ENCODE measurements at places on chromosomes 1 and 21. TPM values are rescaled to one million over a fixed set of nuclear protein-coding genes. Genes with fewer than 3 reads are reported as not detected.

- peak; percentile 78 for DNase-seq
Measured at GRCh38 chr1:109498161-109498801, 4.4 kb downstream of the CYB561D1 start.

GRCh38 chr1:184419350-184420161, 32.7 kb downstream of the C1orf21 start:
- peak; percentile 32 for DNase-seq

DNA sequence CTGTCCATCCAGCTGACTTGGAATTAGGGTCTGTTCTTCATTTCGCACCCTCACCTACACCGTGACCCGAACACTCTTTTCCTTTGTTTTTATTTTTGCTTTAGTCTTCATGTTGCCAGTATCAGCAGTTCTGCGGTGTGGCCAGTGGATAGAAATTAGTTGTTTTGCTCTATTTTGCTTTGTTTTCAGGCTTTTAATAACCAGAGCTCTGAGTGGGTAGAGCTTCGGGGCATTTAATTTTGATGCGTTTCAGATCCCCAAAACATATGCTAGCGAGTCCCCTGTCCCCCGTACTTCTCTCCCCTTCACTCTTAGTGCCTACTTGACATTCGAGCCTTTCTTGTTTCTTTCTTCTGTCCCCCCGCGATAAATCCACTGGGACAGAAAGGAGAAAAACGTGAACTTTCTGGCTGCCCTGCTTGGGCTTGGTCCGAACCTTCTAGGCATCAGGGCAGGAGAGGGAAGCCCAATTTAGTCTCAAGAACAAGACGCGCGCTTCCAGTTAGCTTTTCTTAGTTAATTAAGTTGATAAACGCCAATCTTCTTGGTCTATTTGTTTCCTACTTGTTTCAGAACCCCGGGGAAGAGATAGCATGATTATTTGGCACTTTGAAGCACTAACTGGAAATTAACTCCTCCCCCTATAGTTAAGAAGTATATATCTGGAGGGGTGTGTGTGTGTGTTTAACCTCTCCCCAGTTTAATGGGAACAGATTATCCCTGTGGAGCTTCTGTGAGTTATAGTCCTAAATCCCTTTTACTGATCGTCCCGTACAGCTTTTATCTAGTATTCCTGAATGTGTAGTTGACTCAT, 839 bp downstream of the SWT1 start:
- peak; percentile 14 for DNase-seq

GRCh38 chr1:18161690-18162089, 54.1 kb downstream of the IGSF21 start:
- DNase-seq: no peak

GRCh38 chr1:239446611-239447010, 60.2 kb downstream of the CHRM3 start:
- DNase-seq: no peak

DNA sequence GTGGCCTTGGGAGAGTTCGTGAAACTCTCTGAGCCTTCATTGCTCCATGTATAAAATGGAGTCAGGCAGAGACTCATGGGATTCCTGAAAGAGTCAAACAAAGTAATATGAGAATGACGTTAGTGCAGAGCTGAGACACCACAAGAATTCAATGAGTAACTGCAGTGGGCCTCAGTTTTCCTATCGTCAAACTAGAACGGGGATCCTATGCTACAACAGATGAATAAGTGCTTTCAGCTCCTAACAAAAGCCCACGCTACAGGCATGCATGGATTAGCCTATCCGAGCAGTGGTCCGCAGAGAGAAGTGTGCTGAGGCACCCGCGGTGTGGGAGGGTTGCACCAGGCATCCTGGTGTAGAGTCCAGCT, 124.7 kb downstream of the SYF2 start:
- DNase-seq: peak; percentile 60

GRCh38 chr1:239960366-239960765, 131.3 kb upstream of the FMN2 start:
- no peak for DNase-seq

DNA sequence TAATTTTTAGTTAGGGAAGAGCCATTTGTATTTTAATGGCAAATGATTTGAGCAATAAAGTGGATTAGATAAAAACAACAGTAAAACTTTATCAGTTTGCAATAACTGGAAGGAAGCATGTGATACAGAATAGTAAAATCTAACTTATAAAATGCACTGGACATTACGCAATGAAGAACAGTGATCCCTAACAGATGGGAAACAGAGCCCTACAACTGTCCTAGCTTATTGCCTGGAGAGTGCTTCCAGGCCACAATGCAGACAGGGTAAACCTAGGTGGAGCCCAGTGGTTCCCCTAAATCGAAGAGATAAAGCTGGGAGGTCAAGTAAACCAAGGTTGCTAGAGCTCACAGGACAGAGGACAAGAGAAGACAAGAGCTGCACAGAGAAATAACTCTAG, 7.0 kb downstream of the OMA1 start:
- DNase-seq: peak; percentile 12

DNA sequence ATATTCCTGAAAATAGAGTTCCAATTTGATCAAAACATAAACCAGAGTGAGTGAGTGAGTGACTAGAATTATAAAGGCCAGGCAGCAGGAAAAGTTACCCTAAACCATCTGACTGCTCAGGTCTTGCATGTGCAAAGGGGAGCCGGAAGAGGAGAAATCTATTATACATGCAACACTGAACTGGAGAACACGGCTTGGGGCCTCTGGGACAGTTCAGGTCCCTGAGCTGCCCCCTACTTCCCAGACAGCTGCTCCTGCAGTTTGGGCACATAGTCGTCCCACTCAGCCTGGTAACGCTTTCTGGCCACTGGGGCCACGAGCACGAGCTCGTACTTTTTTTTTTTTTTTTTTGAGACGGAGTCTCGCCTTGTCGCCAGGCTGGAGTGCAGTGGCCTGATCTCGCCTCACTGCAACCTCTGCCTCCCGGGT, 40.1 kb downstream of the PTPRC start:
- no peak for DNase-seq

GRCh38 chr1:177780096-177780700, 189.7 kb downstream of the SEC16B start:
- DNase-seq: peak; percentile 92

DNA sequence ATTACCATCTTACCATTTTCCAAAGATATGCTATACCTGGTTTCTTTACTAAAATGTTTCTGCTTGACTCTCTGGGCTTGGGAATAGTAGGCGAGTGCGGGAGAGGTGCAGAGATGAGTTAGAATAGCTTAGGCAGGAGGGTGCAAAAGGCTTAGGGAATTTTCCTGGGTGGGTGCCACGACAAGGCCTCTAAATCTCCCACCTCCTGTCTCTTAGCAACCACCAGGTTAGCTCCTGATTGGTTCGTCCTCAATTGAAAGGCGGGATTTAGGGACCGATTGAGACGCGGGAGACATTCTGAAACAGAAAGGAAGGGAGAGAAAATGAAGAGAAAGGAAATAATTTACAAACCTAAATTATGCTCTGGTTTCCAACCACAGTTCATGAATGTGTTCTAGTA, 3.1 kb downstream of the ACKR1 start:
- DNase-seq: no peak

- peak; percentile 61 for DNase-seq
Measured at GRCh38 chr1:116373431-116374352, 648 bp downstream of the ATP1A1 start.

LPAR3 gene
- total RNA-seq: not detected

MEGF6 gene
- 0.16 TPM for total RNA-seq

C1orf87 gene
- total RNA-seq: 0.36 TPM

NCAM2 gene
- total RNA-seq: 1.8 TPM

LY9 gene
- not detected for total RNA-seq

Measured in myocyte (in vitro differentiated cells).